ENCODE measurements at places on chromosomes 1 and 21.
A peak's percentile ranks its signal among the peaks of the same experiment; 100 is the strongest.

GRCh38 chr21:32371913-32372314 lies 20.9 kb downstream of the URB1 start:
- DNase-seq: peak; percentile 34

DNA sequence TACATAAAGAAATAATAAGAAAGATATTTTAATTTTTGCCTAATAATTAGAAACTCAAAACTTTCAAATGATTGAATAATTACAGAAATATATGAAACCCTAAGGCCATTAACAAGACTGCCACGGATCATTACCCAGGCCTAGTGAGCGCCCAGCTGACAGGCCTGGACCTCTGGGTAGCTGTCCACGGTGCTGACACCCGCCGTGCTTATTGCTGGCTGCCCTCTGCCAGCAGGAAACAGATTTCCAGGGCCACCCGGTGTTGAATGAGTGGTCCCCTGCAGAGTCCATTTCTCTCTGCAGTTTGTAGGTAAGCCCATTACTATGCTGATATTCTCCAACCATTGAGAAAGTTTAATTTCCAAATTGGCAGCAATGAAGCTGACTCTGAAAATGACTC lies 254.4 kb upstream of the GJB5 start:
- no peak for DNase-seq

GRCh38 chr21:28482657-28483056 lies 510.0 kb downstream of the LTN1 start:
- DNase-seq: no peak

DNA sequence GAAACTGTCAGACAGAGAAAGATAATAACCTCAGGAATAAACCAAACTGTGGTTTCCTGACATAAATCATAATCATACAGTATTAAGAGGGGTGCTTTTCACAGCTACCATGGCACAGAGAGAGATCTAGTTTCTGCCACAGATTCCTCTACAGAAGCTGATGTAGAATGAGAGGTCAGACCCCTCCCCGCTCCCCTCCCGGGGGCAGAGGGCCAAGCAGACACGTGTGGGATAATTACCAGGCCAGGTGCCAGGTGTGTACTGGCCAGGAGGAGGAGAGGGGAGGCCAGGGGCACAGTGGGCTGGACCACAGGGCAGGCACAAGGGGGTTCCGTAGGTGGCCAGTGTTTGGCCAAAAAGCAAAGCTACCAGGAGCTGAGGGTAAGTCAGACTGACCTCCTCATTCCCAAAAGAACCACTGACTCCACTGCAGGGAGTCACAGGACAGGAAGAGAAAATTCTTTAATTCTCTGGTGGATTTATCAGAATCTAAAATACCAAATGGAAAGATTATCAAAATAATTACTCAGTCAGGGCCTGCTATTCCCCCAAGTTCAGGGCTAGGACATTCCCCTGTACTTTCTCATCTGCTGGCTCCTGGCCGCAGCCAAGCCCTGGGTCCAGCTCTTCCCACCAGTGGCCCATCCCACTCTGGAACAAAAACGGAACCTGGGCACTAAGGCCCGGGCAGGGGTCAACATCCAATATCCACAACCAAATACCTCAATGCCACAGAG lies 30.0 kb downstream of the C2CD2 start:
- no peak for DNase-seq

- no peak for DNase-seq
Observed at GRCh38 chr1:4485398-4485797, 169.0 kb upstream of the AJAP1 start.

GRCh38 chr21:36470294-36470693 lies 9.6 kb downstream of the CLDN14 start:
- DNase-seq: no peak

DNA sequence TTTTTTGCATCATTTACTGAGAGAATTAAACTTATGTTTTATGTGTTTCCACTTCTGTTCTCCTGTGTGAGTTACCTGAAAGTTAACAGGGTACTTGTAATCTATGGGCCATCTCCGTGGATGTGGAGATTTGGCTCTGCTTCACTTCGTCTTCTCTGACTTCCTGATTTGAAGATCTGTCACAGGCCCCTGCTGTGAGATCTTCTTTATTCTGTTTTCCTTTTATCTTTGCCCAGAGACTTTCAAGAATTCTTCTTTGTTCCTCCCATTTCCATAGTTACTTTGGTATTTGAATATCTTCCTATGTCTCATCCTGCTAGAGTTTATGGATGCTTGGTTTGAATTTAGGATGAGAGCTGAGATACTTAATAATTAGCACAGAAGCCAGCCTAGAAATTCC lies 35.4 kb upstream of the PKN2 start:
- no peak for DNase-seq

GRCh38 chr1:183278739-183279591 lies 92.9 kb downstream of the LAMC2 start:
- no peak for DNase-seq

DNA sequence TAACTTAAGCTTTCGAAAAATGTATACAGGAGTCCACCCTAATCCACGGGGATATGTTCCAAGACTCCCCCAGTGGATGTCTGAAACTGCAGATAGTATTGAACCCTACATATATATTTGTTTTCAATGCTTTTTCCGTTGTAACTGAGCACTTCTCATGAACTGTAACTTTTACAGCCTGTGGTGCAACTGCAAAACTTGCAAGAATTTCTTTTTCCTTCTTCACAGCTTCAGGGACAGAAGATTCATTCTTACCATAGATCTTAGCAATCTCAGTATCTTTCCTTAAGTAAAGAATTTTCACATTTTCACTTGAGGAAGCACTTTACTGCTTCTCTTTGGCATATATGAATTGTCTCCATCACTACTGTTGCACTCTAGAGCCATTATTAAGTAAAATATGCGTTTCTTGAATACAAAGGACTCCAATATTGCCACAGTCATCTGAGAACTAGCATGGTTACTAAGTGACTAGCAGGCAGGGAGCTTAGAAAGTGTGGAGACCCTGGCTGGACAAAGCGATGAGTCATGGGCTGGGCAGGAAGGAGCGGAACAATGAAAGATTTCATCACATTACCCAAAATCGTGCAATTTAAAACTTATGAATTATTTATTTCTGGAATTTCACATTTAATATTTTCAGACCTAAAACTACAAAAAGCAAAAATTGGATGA lies 14.1 kb downstream of the DPYD start:
- no peak for DNase-seq

- DNase-seq: no peak
Observed at GRCh38 chr1:184176058-184176457, 124.5 kb downstream of the TSEN15 start.

- no peak for DNase-seq
Observed at GRCh38 chr1:34845131-34845901, 14.2 kb downstream of the SMIM12 start.

- DNase-seq: no peak
Observed at GRCh38 chr1:56901716-56902115, 47.1 kb downstream of the C8A start.

- DNase-seq: no peak
Observed at GRCh38 chr1:53715478-53715877, 23.5 kb downstream of the GLIS1 start.

Measured in T-helper 1 cell (primary cell).